NCI-H510A treated with DMSO at 0.1 percent for 48 hours (cell line): ENCODE measurements at places on chromosomes 2 and 18.

GRCh38 chr2:40507432-40507831 lies 55.5 kb upstream of the SLC8A1 start:
- no peak for DNase-seq

DNA sequence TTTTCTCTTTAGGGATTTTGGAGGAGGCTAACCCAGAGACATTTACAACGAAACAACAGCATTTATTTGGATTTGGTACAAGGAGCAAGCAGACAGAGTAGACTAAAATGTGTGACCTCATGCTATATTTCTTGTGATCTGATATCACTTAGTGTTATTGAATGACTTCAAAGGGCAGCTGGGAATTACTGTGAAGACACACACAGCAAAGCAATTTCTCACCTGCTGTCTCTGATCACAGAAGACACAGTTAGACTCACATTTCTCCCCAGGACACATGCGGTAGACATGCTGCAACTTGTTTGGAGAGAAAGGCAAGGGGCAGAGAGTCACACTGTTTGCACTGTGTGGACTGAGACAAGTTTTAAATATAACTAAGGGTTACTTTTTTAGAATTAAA lies 67.5 kb downstream of the LTBP1 start:
- no peak for DNase-seq

DNA sequence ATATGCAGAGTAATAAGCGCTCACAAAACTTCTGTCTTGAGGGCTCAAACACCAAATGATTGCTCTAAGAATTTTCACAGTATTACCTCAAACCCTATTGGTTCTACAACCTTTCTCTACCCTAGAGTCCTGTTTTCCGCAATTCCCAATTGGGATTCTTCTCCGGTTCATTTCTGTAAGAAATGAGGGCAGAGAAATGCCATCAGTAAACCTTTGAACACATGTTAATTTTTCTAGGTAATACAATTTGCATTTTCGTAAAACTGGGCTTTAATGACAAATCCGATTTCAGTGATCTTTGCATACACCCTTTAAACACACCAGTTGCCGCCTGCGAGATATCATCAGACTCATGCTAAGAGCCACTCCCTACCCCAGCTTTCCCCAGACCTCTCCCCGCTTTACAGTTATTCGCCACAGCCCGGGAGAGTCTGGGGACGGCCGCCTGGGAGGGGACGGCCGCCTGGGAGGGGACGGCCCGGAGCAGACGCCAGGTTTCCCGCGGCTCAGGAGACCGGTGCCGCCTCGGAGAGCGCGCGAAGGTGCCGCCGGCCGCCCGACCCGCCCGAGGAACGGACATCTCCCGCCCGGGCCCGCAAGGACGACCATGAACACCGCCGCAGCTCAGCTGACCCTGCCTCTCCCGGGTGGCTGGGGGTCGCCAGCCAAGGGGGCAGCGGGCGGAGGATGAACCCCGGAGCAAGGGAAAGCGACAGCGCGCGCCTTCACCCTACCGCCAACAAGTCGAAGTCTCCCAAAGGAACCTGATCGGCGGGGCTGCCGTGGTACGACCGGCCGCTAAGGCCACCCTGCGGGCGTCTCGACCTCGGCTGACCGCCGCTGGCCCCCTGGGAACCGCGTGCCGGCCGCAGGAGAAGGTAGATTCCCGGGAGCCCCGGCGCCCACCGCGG lies 463 bp downstream of the SMC6 start:
- peak; percentile 34 for DNase-seq

DNA sequence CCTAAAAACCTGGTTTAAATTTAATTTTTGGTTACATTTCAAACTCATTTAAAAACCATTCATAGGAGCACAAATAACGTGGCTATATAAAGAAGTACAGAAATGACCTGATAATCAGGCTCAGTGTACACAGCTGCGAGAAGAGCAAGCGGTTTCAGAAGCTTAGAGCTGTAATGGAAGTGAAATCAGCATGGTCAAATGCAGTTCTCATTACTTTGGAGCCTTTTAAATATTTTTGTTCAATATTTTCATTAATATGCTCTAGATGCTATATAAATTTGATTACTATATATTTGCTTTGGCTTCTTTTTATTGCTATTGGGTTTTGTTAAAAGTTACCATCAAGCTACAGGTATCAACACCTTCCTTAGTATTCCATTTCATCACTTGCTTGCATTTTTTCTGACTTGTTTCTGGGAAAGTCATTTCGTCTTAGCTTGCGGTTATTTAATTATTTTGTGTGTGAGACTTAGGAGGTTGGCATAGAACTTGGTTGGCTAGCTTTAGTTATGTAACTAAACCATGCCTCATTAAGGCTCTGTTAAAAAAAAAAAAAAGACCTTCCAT lies 58.7 kb downstream of the AFTPH start:
- DNase-seq: no peak

DNA sequence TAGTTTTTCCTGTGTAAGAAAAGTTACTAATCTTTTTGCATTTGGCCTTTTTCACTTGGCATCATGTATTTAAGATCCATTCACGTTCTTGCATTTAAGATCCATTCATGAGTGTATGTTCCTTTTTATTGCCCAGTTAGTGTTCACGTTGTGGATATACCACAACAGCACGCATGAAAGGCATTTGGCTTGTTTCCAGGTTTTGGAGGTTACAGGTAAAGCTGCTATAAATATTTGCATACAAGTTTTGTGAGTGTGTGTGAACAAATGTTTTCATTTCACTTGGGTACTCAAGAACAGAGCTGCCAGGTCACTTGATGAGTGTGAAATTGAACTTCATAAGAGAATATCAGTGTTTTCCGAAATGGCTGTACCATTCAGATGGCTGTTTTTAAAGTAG lies 121.2 kb downstream of the CCBE1 start:
- DNase-seq: peak; percentile 89

- no peak for DNase-seq
Measured at GRCh38 chr18:23585007-23585871, 1.1 kb downstream of the NPC1 start.

DNA sequence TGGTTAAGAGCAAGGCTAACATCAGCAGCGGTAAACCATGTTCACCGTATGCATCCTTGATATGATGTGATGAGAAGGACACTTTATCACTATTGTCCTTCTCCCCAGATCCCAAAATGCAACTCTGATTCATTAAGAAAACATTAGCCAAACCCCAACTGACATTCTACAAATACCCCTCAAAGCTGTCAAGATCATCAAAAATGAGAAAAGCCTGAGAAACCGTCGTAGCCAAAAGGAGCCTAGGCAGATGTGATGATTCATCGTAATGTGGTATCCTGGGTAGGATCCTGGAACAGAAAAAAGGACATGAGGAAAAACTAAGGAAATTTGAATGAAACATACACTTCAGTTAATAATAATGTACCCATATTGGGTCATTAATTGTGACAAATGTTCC lies 67.3 kb upstream of the ST6GAL2 start:
- DNase-seq: no peak

- DNase-seq: no peak
Measured at GRCh38 chr2:28833740-28834470, 23.3 kb downstream of the SPDYA start.

GRCh38 chr2:47662552-47662951 lies 120.4 kb upstream of the MSH6 start:
- no peak for DNase-seq

DNA sequence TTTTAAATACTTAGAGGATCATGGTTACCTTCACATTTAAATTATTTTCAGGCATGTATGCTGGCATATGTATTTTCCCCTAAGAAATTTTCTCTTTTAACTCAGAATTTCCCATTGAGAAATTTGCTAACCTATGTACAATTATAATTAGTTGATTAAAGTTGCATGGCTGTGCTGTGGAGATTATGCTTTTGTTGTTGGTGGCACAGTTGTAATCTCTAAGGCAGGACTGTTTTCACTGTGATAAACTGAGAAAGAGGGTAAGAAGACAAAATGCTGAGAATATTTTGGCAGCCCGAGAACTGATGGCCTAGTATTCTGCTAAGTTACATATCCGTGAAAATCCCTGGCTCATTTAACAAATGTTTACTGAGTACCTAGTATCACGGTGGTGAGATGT lies 1.4 kb downstream of the VRK2 start:
- no peak for DNase-seq

DNA sequence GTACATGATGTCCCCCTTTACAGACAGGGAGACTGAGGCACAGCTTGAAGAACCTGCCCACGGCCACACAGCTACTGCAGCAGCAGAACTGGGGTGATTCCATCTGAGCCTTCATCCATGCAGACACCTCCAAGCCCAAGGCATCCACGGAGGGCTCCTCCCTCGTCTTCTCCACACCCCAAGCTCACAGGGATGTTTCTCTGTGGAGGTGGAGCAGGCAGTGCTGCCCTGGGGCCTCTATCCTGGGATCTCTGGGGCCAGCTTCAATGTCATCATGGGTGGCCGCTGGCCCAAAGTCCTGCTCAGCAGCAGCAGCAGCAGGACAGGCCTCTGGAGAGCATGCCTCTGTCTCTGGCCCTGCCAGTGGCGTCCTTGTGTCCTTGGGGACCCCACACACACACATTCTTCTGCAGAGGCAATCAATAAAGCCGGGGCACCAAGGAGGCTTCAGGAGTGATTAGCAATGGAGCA lies 31.2 kb downstream of the ADI1 start:
- DNase-seq: no peak

GRCh38 chr2:14896330-14897030 lies 264.0 kb downstream of the LRATD1 start:
- no peak for DNase-seq

- no peak for DNase-seq
Measured at GRCh38 chr2:74041182-74041581, 56.5 kb downstream of the TET3 start.

DNA sequence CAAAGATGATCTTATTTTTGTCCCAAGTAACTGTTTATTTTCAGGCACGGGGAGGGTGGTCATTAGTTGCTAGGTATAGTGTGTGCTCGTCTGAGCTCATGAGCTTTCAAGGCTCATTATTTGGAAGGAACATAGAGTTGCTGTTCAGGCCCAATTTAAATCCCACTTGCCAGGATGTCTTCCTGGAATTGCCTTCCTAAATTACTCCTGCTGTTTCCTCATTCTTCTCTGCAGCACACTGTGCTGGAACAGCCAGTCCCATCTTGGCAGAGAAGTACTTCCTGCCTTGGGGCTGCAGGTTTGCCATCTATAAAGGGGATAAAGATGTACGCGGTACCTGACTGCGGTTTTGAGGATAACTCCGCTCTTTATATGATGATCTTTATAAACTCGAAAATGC lies 37.3 kb downstream of the GREB1 start:
- DNase-seq: no peak

GRCh38 chr2:200747668-200748618 lies 63.8 kb upstream of the BZW1 start:
- peak; percentile 27 for DNase-seq

DNA sequence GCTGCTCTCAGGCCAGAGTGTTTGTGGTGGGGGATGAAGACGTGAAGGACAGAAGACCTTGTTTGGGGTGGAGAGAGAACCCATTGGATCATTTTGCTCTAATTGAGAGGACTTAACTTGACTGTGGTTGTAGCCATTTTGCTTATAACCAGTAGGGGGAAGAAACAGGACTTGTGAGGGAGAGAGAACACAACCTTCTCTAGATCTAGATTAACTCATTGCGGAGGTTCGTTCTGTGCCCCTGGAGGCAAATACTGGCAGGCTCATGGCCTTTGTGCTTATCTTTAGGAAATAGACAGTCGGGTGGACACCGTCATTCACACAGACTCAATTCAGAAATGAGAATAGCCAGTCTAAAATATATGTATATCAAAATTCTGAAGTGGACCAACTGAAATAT lies 147.0 kb upstream of the LHCGR start:
- no peak for DNase-seq

DNA sequence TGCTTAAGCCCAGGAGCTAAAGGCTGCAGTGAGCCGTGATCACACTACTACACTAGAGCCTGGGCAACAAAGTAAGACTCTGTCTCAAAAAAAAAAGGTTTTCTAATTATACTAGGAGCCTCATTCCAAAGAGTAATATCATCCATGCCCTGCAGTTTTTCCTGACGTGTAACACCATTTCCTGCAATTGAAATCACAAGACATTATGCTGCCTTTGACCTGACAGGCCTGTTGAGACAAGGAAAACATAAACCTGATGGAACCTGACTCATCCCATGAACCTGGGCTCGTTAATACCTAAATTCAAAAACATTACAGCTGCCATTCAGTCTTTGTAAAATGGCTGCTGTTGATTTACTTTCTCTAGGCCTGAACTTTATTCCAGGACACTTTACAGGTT lies 58.7 kb upstream of the PEX13 start:
- peak; percentile 19 for DNase-seq

DNA sequence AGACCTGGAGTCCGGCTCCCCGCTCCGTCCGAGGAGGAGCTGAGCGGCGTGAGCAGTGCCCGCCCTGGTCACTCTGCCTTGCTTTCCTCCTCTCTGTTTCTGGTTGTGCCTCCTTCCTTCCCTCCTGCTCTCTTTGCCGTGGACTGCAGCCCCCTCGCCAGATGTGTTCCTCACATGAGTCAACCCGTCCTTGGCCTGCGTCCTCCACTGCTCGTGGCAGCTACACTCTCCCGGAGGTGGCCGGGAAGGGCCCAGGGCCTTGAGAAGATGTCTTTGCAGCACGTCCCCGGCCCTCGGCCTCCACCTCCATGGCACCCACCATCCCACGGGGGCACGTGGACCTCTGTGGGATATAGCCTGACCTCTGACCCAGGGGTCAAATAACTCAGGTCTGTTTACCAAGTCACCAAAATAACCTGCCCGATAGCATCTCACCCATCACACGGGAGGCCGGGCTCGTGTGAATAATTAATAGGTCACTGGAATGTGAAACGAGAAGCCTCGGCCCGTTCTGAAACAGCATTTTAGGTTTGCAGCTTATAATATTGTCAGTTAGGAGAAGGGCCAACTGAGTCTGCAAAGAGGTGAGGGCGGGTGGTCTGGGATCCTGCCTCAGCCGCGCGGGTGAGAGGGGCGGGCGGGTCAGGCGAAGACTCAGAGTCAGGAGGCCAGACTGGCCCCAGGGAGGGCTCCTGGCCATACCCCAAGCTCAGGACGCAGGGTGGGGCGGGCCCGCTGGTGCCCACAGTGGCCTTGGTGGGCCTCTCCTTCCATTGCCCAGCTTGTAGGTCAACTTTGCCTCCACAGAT lies 42.6 kb downstream of the NFATC1 start:
- no peak for DNase-seq
